ENCODE measurements at places on chromosomes 5 and 9. TPM values are rescaled to one million over a fixed set of nuclear protein-coding genes. Genes with fewer than 3 reads are reported as not detected.

DNA sequence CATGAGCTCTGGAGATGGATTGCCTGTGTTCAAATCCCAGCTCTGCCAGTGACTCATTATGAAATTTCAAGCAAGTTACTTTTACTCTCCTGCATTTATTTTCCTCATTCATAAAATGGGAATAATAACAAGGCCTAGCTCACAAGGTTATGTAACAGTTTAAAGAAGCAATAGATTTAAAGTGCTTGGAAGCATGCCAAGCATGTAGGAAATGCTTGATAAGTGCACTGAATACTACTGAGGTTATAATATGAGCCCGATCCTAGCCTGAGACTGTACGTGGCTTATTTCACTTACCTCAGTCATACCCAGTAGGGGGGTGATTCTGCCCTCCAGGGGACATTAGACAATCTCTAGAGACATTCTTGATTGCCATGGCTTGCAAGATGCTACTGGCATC lies 734.1 kb upstream of the WWC1 start:
- no peak for DNase-seq

GRCh38 chr5:1671351-1671750 lies 128.3 kb downstream of the MRPL36 start:
- no peak for DNase-seq

- no peak for DNase-seq
These were observed 422.7 kb downstream of the TLE1 start for GRCh38 chr9:81266674-81267073.

ADAMTS19 gene
- total RNA-seq: not detected

DNA sequence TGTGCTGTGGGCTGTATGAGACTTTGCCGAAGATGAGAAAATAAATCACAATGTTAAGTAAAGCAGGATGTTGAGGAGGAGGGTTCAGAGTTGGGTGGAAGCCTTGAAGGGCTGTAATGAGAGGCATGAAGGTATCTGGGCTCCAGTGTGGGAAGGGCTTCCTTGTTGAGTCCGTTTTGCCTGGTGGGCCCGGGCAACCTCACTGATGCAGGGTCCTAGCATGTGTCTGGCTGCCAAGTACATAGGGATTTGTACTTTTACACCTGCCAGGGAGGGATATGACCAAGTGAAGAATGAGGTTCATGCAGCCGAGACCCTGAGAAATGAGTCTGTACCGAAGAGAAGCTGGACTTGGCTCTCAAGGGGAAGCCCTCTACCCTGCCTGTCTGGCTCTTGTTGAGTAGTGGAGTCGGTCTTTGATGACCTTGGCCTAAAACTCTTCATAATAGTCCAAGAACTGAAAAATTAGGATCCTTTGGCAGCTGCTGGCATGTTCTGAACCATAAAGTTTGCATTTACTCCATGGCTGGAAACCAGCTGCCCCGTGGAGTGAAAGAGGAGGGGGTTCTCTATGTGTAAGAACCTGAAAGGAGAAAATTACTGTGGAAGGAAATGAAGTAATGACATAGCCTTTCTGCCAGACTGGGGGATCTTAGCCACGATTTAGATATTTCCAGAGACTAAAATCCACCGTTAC lies 59.0 kb upstream of the DPYSL3 start:
- DNase-seq: no peak

DNA sequence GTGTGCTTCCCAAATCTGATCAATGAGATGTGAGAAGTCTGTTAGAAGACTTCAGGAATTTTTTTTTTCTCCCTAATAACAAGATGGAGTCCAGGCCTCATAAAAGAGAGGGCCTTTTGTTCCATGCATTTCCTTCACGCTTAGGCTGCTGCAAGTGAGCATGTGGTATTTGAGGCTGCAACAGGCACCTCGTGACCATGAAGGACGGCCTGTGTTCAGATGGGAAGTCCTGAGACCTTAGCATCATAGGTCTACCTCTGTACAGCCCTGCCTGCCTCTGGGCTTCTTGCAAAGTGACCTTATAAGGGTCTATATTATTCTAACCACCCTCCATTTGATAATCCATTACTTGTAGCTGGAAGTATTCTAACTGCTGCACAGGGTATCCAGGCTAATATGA lies 86.6 kb downstream of the BOD1 start:
- DNase-seq: no peak

- DNase-seq: peak; percentile 57
These were observed 562.8 kb downstream of the BNC2 start for GRCh38 chr9:16307626-16308195.

DNA sequence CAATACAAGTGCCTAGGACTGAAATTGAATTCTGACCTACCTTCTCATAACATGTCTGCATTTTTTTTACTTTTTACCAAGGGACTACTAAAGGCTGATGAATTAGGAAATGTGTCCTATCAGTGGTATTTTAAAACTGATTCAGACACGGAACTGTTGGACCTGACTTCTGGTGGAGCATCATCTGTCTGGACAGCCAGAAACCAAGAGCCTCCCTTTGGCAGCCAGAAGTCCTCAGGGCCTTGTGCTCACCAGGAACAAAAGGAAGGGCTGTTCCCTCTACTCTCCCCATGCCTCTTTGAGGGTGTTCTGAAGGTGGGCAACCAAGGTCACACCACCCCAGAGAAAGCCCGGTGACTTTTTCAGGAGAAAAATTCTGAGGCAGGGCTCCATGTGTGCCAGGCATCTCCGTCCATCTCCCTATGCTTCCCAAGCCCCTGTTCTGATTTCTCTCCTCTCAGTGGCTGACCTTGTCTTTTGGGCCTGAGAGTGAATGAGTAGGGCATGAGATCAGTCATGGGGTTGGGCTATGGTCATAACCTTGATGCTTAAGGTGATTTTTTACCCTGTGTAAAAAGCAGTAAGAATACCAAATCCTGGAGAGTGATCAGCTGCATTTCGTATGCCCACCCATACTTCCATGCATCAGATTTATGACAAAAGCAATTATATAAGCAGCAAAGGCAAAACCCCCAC lies 143.7 kb downstream of the SCAMP1 start:
- DNase-seq: no peak

GRCh38 chr9:130630506-130631330 lies 33.7 kb upstream of the PRDM12 start:
- no peak for DNase-seq

ADAMTS16 gene
- 13.8 TPM for total RNA-seq

DNA sequence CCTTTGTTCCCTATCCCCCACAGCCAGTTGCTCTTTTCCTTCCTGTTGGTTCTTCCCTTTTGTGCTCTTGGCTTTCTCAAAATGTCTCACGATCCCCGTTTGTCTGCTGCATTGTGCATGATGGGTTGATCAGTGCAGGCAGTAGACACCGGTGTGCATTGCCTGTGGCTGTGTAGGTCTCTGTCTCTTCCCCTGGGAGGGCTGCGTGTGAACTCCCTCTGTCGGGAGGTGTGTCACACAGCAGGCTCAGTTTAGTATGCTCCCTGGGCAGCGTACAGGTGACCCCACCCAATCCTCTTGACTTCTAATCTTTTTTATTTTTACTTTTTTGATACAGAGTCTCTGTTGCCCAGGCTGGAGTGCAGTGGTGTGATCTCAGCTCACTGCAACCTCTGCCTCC lies 265.3 kb downstream of the FSTL4 start:
- no peak for DNase-seq

DNA sequence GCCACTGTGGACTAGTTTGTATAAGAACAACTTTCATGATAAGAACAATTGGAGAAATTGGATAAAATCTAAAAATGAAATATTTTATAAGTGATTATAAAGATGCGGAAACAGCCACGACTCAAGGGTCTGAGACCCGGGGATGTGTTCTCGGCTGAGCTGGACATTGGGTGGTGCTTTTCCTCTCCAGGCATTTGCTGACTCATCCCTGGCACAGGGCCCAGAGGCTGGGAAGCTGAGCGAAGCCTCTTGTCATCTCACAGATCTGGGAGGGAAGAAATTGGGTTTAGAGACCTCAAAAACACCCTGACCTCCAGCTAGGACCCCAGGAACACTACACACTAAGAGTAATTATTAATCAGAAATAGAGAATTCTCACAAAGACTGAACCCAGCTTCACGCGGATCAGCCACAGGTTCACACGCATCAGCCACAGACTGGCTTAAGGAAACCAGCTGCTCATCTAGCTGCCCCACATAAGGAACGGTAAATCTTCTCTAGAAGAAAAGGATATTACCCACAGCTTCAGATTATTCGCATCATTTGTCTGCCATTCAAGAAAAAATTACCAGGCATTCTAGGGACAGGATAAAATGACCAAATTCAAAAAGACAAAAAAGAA lies 2.8 kb upstream of the OR2V1 start:
- peak; percentile 82 for DNase-seq

CCDC192 gene
- total RNA-seq: not detected

DNA sequence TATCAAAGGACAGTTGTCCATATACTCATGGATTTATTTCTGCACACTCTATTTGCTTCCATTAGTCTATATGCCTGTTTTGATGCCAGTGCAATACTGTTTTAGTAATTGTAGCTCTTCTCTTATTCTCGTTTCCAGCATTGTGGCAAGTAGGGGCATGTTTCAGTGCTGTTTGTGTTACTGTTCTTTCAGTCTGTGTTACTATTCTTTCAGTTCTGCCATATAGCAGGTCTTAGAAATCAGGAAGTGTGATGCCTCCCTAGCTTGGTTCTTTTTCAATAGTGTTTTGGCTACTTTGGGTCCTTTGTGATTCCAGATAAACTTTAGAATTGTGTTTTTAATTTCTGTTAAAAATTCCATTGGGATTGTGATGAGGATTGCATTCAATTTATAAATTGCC lies 180.5 kb upstream of the PTPRD start:
- no peak for DNase-seq

DNA sequence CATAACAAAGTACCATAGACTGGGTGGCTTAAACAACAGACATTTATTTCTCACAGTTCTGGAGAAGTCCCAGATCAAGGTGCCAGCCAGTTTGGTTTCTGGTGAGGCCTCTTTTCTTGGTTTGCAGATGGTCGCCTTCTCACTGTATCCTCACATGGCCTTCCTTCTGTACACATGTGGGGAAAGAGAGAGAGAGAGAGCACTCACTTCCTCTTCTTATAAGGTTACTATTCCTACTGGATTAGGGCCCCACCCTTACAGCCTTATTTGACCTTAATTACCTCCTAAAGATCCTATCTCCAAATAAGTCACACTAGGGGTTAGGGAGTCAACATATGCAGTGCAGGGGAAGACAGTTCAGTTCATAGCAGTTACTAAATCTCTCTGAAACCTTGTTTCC lies 205.6 kb upstream of the GDNF start:
- DNase-seq: no peak

STXBP1 gene
- total RNA-seq: 1.9 TPM

GRCh38 chr9:108687006-108687987 lies 168.5 kb downstream of the ACTL7B start:
- no peak for DNase-seq

GPBP1 gene
- 42.8 TPM for total RNA-seq

ACOT12 gene
- total RNA-seq: not detected

LRRC19 gene
- total RNA-seq: not detected

DNA sequence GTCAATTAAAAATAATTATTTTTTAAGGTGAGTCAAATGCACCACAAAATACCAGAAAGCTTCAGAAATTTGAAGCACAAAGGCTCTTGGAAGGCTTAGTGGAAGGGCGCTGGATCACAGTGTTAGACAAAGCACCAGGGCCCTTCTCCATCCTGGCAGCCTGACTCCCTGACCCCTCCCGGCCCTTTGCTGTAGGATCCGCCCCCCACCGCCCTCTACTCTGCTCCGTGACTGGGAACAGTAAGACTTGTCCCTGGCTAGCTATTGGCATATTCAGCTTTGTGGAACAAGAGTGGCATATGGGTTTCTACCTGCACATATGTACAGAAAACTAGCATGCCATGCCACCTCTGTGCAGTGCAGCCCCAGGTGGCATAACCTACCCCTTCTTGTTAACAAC lies 222.1 kb downstream of the SYK start:
- no peak for DNase-seq

DNA sequence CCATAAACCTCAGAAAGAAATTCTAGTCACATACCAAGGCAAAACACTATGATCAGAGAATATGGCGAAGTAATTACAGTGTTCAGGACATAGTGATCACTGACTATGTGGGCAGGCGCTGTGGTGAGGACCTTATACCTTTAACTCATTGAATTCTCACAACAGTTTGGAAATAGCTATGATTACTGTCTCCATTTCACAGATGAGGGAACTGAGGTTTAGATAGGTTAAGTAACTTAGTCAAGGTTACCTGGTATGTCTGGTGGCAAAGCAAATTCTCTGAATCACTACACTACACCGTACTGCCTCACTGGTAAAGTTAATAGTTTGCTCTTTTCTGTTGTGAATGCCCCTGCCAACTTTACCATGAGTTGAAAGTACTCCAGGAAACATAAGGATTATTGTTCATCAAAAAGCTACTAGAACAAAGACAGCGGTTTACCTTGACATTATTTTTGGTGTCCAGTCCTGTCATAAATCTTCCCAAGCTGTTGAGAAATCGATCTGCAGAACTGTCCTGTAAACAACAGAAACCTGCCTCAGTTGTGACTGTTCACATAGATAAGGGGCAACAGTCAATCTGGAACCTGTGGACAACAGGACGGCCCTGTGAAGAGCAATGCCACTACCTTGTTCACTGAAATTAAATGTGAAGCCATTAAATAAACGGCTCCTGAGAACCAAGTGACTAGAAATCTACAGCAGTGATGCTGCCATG lies 36.3 kb downstream of the NIPSNAP3B start:
- DNase-seq: no peak

FST gene
- total RNA-seq: not detected

DNA sequence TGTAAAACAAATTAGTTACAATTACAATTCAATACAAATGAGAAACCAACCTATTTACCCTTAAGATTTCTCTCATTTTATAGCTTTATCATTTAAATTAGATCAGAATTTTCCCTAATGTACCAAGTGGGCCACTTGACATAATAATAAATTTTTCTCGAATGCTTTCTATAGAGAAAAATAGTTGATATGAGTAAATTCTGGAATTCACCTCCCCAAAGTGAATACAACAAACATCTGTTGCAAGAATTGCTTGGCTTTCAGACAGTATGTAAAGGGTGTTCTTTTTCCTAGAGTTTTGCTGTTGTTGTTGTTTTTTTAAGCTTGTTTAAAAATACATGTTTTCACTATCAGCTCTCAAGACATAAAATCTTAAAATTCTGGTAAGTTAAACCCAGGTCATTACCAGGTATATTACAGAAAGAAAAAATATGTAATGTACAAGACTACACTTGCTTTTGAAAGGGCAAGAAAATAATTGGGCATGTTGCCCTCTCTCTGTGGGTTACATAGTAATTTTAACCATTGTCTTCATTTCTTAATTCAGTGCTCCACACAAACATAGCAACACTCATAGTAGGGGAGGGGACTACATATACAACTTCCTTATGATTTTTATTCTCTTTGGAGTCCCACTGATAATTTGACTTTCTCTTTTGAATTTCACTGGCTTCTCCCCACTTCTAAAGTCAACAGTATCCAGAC lies 200.6 kb downstream of the ARL15 start:
- DNase-seq: no peak

GRCh38 chr5:27491047-27491446 lies 452.7 kb upstream of the CDH9 start:
- DNase-seq: no peak

GRCh38 chr5:76571559-76571958 lies 51.6 kb downstream of the F2RL2 start:
- no peak for DNase-seq

GDA gene
- 26.3 TPM for total RNA-seq
